NCI-H187 (cell line): ENCODE measurements at places on chromosomes 5 and 9.

DNA sequence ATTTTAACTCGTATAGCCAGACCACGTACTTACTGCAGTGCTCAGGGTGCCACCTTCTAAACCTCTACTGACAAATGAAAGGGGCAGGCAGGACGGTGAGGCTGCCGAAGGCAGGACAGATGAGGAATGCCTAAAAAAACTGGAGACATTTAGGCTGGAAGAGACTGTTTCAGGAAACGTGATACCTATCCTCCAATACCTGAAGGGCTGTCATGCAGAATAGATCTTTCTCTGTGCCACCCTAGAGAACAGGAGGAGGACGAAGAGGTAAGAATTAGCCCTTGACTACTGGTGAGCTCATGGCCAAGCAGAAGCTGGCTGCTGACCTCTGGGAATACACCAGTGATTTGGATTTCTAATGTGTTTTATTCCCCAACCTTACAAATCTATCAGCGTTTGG lies 139.4 kb downstream of the EFNA5 start:
- no peak for DNase-seq

DNA sequence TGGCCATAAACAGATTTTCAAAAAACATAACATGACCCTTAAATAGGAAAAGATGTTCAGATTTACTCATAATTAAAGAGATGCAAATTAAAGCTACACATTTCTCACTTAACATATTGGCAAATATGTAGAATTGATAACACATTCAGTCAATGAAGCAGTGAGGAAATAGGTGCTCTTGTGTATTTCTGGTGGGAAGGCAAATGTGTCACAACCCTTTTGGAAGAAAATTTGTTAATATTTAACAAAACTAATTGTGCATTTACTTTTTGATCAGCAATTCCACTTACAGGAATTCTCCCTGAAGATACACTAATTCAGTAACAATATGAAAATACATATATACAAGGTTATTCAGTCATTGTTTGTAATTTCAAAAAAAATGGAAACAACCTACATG lies 68.1 kb downstream of the FBXW11 start:
- DNase-seq, result no peak

GRCh38 chr5:61995486-61995885 lies 310.5 kb upstream of the KIF2A start:
- no peak for DNase-seq

GRCh38 chr5:79555418-79555817 lies 41.5 kb upstream of the HOMER1 start:
- DNase-seq, result no peak

- DNase-seq, result no peak
These were observed 16.7 kb upstream of the UBQLN1 start for GRCh38 chr9:83724436-83724835.

- DNase-seq, result no peak
These were observed 3.3 kb downstream of the SGCD start for GRCh38 chr5:156330141-156330870.

DNA sequence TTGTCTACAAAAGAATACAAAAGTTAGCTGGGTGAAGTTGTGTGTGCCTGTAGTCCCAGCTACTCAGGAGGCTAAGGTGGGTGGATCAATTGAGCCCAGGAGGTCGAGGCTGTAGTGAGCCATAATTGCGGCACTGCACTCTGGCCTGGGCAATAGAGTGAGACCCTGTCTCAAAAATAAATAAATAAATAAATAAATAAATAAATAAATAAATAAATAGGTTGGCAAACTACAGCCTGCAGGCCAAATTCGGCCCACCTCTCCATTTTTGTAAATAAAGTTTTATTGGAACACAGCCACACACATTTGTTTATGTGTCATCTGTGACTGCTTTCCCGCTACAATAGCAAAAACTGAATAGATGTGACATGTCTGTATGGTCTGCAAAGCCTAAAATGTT lies 9.5 kb downstream of the PTGS1 start:
- DNase-seq, result no peak

- DNase-seq, result no peak
These were observed 26.9 kb downstream of the RAI14 start for GRCh38 chr5:34682926-34683623.

DNA sequence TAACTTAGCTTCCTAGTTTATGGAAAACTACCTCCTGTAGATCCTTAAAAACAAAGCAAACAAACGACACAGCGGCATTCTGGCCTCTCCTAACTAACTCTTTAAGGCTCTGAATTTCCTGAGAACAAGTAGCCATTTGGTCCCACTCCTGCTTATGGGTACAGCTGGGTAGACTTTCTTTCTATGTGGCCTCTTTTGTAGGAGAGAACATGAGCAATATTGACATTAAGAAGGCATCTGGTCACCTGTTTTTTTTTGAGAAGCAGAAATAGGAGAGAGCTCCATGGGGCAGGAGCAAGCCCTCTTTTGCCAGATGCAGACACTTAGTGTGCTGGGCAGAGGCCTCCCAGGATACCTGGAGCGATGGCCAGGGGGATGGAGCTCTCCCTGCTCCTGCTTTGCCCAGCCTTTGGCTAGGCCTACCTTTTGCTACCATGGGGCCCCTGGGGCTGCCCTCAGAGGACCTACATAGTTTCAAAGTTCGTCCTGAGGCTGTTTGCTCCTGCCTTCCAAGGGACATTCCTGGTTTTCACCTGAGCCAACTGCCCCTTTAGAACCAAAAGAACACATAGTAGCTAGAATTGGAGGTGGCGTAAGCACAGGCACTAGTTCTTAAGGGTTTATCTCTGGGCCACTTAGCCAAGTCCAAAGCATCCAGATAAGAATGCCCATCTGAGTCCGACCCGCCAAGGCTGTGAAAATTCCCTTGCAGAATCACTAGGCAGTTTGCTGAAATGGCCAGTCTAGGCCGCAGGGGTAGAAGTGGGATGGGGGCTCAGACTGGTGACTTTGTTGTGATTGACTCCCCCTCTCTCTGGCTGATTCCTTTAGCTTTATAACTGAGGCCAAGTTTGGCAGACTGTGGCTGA lies 2.4 kb upstream of the STC2 start:
- no peak for DNase-seq

DNA sequence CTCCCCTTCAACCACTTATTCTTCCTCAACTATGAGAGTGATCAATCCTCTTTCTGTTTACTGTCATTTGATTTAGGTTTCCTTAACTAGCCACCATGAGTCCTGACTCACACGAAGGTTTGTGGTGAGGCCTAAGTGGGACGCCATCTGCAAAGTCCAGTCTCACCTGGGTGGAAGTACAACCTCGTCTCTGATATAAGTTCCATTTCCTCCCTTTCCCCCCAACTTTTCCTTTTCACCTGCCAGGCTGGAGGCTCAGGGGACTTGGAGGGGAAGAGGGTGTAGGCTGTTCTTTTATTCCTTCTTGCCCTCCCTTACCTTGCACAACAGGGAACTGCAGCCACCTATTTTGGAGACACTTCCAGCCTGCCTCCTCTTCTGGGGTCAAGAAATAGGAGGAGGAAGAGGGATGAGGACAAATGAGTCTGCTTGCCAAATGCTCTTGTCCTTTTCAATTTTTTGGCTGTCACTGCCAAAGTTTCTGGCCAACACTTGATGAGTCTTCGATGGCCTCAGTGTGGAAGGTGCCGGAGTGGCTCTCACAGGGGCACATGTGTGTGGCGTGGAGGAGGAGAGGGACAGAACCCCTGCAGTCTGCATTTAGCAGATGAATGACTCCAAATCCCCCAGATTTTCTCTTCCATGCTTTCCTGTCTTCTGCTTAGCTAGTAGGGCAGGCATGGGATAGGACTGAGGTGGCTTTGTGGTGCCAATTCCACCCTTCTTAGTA lies 249.6 kb downstream of the NSG2 start:
- DNase-seq, result no peak

DNA sequence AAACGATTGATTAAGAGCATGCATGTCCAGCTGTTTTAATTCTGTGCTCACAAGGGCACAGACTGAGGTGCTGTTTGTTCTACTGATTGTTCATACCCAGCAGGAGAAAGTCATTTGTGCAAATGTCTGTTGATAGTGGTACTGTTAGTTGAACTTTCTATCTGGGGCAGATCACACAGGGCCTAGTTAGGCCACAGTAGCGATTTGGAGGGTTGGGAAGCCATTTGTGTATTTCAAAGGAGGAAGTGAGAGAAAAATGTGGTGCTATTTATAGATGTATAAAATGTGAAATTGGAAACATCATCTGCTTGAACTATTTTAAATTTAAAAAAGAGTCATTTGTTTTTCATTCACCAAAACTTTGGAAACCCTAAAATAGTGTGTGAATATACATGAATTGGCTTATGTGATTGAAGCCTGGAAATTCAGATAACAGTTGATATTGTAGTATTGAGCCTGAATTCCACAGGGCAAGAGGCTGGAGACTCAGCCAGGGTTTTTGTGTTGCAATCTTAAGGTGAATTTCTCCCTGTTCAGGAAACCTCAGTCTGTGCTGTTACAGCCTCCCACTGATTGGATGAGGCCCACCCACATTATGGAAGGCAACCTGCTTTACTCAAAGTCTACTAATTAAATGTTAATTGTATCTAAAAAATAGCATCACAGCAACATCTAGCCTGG lies 162.0 kb upstream of the CDKN2B start:
- no peak for DNase-seq

GRCh38 chr5:109898269-109899162 lies 208.8 kb downstream of the MAN2A1 start:
- DNase-seq, result no peak

- no peak for DNase-seq
These were observed 43.4 kb upstream of the TMC1 start for GRCh38 chr9:72477930-72478518.

DNA sequence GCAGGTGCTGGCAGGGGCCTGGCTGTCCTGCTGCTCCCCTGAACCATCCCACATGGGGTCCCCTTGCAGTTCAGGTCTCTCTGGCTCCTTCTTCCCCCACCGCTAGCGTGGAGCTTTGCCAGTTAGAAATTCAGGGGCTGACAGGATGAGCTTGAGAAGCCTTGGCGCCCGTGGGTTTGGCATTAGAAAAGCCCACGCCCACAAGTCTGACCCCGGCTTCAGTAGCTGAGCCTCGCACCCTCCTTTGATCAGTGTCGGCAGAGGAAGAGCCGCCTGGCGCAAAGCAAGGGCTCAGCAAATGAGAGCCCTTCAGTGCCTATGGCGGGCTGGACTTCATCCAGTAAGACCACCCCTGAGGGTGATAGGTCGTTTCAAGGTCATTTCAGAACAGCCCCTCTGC lies 30.1 kb upstream of the NCS1 start:
- DNase-seq, result no peak

GRCh38 chr9:131668439-131669268 lies 71.2 kb downstream of the RAPGEF1 start:
- no peak for DNase-seq

- DNase-seq, result no peak
These were observed 4.6 kb downstream of the RUFY1 start for GRCh38 chr5:179554981-179555380.

DNA sequence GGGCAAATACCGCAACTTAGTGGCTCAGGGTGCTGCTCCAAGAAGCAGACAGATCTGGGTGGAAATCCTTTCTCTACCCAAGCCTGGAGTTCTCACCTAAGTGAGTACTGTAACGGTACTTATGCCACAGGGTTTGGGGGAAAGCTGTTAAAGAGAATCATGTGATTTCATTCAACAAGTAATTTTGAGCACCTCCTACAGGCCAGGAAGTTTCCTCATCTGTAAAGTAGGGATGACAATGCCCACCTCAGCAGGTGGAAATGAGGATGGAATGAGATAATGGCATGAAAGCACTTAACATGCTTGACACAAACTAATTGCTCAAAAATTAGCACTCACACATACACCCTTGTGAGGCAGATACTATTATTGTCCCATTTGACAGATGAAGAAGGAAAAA lies 114.1 kb downstream of the JAKMIP2 start:
- DNase-seq, result no peak

GRCh38 chr5:16540421-16540820 lies 74.8 kb upstream of the ZNF622 start:
- no peak for DNase-seq

DNA sequence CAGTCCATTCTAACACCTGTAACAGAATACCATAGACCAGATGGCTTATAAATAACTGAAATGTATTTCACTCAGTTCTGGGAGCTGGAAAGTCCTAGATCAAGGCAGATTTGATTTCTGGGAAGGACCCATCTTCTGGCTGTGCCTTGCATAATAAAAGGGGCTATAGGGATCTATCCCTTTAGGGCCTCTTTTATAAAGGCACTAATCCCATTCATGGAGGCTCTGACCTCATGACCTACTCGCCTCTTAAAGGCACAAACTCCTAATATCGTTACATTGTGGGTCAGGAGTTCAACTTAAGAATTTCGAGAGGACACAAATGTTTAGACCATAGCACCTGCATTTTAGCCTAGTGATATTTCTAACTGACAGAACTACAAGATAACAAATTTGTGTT lies 619.0 kb downstream of the CDH18 start:
- DNase-seq, result no peak

DNA sequence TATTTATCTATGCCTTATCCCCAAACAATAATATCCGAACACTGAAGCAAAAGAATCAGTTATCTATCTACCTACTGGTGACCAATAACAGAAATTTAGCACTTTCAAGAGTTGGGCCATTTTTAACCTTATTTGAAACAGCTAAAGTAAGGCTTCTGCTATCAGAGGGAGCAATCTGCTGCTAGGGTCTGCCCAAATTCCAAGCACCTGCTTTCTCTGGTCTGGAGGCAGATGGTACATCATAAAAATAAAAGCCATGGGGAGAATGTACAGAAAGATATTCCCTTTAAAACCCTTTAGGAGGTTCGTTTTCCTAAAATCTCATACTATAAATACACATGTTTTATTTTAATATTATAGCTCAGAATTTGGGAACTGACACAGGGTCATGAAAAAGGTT lies 37.7 kb upstream of the ARSB start:
- no peak for DNase-seq

DNA sequence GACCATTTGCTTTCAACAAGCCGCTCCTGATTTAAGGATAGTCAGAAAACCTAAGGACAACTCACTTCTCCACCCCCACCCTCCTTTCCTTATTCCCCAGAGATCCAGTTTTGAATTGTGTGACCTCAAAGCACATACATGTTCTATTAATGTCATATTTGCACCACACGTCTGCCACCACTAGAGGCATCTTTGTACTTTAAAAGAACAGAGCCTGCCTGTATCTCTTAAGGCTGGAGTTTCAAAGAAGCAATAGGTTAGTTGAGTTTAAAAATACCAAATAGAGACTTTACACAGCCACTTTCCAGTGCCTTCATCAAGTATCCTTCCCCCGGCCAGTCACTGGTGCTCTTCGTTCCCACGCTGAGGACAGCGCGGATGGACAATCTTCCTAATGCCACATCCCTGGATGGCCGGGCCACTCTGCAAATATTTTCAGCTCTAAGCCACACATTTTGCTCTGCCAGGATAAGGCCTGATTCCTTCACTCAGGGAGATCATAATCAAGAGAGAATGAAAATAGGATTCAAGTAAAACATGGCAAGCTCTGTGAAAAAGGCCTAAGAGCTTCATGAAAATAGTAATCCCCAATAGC lies 146.3 kb downstream of the SNCAIP start:
- DNase-seq, result no peak

DNA sequence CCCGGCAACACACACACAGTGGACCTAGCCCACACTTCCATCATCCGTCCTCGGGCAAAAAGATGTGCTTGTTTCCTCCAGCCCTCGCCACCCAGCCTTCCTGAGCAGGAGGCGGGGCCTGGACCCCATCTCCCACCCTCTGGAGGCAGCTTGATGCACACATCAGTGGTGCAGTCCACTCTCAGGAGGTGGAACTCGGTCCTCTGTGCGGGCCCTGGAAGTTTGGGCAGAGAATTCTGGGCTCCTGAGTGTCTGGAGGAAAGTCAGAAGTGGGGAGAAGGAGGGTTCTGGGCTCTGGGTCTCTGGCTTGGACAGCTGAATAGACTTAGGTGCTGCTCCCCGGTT lies 54.0 kb upstream of the NEURL1B start:
- no peak for DNase-seq
